ENCODE measurements at places on chromosomes 6 and 20.

DNA sequence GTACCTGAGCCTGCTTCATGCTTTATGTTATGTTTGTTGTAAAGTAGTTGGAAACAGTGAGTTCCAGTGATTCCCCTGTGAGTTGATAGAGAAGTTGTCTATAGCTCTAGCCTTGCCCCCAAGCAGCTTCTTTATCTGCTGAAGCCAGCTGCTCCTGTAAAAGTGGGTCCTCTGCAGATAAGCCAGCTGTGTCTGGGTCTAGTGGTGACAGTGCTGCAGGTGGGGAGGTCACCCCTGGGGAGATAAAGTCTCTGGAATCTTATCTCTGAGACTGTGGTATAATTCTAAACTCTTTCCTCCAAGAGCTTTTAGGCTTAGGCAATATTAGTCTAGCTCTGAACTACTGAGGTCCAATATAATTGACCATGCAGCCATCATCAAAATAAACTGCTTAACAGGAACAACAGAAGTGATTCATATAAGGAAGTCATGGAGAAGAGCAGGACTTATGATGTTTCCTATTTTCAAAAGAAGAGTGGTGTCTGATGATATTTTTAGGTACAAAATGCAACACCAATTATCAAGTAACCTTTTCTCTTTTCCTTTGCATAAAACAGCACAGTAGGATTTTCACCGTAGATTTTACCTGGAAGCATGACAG is 44.2 kb upstream of the TMEM217 start:
- DNase-seq, result no peak

GRCh38 chr6:85948481-85948880 is 305.8 kb upstream of the SYNCRIP start:
- no peak for DNase-seq

GRCh38 chr6:125700581-125701353 is 48.7 kb upstream of the HEY2 start:
- peak; percentile 16 for DNase-seq

DNA sequence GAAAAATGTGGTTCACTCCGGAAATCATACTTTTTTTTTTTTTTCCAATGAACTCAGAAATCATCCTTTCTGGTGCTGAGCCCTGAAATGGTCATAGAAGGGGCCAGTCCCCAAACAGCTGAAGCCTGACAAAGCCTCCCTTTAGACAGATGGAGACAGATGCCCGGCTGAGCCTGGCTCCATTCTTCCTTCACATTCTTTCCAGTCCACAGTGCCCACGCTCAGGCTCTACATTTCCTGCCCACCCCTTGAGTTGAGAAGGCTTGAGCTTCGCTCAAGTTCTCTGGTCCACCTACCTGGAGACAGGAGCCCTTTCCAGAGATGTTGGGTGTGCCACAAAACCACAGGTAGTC is 41.2 kb downstream of the KCNK5 start:
- no peak for DNase-seq

DNA sequence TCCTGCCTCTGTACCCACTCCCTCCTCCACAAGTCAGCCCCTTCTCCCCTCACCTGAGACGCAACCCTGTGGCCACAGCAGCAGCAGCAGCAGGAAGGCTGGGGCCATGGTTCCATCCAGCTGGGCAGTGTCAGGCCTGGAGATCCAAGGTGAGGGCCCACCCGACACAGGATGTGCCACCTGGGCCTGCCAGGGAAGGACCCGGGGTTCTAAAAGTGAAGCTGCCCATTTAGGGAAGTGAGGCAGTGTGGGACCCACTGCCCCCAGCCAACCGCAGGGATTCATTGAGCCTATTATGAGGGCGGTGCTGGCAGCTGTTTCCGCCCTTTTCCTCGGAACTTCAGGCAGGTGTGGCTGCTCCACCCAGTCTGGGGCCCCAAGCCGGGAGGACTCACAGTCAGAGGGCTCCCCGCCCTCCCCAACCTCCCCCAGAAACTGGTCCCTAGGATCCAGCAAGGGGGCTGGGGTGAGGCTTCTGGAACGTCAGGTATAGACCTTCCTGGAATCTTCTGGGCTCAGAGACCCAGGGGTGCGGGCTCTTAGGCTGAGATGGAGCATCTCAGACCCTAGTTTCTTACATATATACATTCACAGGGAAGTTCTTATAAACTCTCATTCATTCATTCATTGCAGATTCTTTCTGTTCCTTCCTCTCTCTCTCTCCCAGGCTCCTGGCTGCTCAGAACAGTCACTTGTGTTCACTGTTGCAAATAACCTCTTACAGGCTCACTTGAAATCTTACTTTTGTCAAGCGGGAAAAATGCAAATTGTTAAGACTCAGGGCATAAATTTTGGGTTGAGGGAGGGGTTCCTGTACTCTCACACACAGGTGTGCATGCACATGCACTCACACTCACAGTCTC is at the start of gene TREML2:
Gene TREML2, minus strand, starts transcription at position 249 of the 863 bp plus-strand sequence. Its CDS starts 141 bp downstream, at position 108.
- no peak for DNase-seq

DNA sequence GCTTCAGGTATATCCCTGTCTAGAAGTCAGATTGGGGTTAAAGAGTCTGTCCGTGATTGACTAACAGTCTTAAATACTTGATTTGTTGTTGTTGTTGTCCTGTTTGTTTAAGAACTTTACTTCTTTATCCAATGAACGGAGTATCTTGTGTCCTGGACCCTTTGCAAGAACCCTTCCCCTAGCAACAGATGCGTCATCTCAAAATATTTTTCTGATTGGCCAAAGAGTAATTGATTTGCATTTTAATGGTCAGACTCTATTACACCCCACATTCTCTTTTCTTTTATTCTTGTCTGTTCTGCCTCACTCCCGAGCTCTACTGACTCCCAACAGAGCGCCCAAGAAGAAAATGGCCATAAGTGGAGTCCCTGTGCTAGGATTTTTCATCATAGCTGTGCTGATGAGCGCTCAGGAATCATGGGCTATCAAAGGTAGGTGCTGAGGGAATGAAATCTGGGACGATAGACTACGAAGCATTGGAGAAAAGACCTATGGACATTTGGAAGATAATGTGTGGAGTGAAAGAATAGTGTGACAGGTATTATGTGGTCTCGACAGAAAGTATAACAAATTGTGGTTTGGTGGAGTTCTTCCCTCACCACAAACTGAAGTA is at the start of gene HLA-DRA:
Gene HLA-DRA, plus strand, starts transcription at position 286 of the 613 bp plus-strand sequence. Its CDS starts 64 bp downstream, at position 350.
- DNase-seq, result peak; percentile 36

DNA sequence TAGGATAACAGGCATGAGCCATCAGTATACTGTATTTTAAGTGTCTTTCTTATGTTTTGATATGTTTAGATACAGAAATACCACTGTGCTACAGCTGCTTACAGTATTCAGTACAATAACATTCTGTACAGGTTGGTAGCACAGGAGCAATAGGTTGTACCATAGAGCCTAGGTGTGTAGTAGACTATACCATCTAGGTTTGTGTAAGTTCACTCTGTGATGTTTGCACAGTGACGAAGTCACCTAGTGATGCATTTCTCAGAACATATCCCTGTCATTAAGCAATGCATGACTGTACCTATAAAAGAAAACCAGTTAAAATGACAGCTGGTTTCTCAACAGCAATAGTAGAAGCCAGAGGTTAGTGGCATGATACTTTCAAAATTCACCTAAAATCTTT is 3.0 kb upstream of the ZBTB24 start:
- no peak for DNase-seq

DNA sequence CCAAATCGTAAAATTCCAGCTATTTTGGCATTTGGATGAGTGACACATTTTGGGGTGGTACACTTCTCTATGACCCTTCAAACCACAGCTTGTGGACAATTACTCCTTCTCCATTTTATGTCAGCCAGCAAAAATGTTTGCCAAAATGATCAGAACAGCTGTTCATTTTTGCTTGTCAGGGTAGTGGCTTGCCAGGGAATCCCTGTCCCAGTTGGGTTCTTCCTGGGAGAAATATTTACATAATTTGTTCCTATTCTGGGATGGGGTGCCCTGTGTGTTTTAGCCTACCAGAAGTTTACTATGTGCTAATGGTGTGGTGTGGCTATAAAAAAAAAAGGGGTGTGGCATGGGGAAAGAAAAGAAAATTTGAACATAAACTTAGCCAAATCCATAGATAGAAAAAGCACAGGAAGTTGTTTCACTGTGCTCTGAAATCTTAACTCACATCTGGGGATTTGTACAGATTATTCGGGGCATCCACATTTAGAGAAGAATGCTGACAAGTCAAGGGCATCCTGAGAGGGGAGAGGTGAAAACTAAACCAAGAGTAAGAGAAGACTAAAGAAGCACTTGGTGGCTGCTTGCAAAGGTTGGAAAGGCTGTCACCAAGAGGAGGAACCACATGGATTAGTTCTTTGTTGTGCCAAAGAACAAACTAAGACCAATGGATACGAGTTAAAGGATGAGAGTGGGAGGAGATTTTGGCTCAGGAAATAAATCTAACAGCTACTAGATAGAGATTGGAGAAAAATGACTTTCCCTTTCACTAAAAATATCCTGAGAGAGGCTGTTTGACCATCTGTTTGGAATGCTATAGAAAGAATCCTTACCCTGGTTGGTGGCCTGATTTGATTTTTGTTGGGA is 55.2 kb upstream of the RBM24 start:
- DNase-seq, result no peak

GRCh38 chr6:98875375-98875774 is 41.0 kb downstream of the POU3F2 start:
- no peak for DNase-seq

GRCh38 chr6:127090051-127090450 is 28.4 kb upstream of the RSPO3 start:
- DNase-seq, result no peak

DNA sequence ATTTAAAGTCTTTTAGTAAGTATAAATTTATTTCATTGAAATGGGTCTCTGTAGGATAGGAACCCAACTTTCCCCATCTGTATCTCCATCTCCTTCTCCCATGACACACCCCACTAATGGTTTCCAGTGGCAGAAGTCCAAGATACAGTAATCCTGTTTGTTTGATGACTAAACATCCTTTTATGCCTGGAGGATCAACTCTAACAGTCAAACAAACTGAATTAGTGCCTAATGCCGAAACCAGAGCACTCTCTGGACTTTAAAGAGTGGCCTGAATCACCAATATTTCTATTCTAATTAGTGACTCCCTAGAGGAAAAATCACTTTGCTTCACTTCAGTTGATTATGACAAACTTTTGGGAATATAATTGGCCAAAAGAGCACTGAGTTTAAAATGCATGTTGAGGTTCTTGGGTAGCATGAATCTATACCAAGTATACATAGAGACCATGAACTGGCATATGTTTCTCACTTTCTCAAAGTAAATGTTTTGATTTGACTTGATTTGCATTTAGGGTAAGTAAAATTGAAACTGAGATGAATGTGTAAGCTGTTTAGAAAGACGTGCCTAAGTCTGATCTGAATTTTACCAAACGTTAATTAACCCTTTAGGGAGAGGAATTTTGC is 776.4 kb upstream of the NRSN1 start:
- DNase-seq, result no peak

- no peak for DNase-seq
These were observed 32.2 kb downstream of the KIF25 start for GRCh38 chr6:168029459-168030217.

GRCh38 chr20:33463332-33464101 is 20.0 kb upstream of the SNTA1 start:
- no peak for DNase-seq

DNA sequence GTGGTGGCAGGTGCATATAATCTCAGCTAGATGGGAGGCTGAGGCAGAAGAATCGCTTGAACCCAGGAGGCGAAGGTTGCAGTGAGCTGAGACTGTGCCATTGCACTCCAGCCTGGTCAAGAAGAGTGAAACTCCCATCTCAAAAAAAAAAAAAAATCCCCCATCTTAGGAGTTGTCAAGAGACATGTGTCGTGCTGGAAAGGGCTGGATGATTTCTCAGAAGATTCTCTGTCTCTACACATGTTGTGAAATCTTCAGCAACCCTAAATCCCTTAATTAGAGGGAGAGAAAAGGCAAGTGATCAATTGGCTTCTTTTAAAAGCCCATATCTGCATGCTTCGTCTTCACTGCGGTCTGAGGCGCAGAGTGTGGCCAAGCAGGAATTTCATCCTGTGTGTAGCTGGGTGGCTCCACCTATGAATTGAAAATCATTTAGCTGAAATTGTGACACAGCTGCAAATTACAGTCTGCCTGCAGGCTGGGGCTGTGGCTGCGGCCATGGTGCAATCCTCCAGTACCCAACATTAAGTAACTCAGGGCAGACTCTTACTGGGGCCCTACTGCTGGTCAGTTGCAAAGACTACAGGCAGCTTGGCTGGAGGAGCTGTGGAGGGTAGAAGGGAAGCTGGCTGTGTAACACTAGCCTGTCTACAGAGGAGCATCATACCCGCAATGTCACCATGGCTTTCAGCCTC is 3.2 kb upstream of the TGM3 start:
- no peak for DNase-seq

GRCh38 chr6:47363736-47364135 is 54.0 kb upstream of the TNFRSF21 start:
- DNase-seq, result no peak

- no peak for DNase-seq
These were observed 3.4 kb downstream of the LINC00237 start for GRCh38 chr20:21102603-21103311.

GRCh38 chr6:145015739-145016558 is 719.4 kb downstream of the EPM2A start:
- DNase-seq, result no peak

- DNase-seq, result no peak
These were observed 46.1 kb upstream of the CCN6 start for GRCh38 chr6:112007805-112008204.

GRCh38 chr6:146892613-146893401 is 294.0 kb downstream of the ADGB start:
- no peak for DNase-seq

All from neural crest cell (in vitro differentiated cells).